CD4-positive, CD25-positive, alpha-beta regulatory T cell (primary cell): ENCODE measurements at places on chromosomes 6 and 20. TPM values are rescaled to one million over a fixed set of nuclear protein-coding genes. Genes with fewer than 3 reads are reported as not detected.

The DAAM2 gene
- not detected for polyA plus RNA-seq

The PRDM13 gene
- polyA plus RNA-seq, result not detected

The FAXC gene
- polyA plus RNA-seq, result not detected

The TSBP1 gene
- polyA plus RNA-seq, result not detected

The ZCCHC3 gene
- 6.8 TPM for polyA plus RNA-seq
